ENCODE measurements at places on chromosomes 7 and 10.

DNA sequence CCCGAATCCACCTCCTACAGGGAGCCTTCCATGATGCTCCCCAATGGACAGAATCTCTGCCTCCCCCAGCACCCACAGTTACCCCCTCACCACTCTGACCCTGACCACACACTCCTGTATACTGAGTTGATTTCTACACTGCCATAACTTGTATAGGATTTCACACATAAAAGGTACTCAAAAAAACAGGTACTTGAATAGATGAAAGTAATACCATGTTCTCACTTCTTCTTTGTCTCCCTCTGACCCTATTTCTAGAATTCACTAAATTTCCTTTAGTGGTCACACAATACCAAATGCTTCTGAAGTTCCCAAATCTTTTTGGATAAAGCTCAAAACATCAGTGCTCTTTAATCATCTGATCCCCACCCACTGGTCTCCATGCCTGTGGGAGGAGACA is 45.4 kb downstream of the HSPA12A start:
- no peak for DNase-seq

DNA sequence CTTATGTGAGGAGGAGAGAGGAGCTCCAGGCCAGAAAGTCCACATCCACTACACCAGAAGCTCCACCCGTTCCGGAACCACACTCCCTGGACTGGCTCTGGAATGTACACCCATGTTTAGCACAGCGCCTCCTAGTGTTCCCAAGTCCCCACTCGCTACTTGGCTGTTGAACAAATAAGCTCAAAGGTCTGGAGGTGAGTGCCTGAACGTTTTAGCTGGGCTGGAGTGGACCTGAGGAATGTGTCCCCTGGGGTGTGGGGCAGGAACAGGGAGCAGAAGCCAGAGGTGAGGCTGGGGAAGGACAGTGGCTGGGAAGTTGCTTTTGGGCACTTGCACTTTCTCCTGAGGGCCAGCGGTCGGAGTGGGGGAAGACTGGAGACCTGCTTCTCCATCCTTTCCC is 164.1 kb upstream of the CDCA7L start:
- DNase-seq = no peak

- no peak for DNase-seq
Measured at GRCh38 chr7:84123965-84124547, 70.5 kb downstream of the SEMA3A start.

DNA sequence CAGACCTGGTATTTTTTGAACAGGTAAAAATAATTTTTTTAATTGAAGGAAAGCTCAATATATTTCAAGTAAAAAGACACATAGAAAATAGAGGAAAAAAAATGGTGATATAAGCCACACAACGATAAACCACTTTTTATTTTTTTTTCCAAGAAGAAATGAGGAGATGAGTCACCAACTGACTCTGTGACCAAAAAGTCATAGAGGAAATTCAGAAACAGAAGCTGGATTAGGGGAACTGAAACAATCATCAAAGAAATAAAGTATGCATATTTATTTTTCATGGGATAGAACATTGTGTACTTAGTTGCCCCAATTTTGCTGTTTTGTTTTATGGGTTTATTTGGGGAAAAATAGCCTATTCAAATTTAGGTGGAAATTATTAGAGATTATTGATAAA is 176.8 kb upstream of the AGR3 start:
- DNase-seq = no peak

- DNase-seq = no peak
Measured at GRCh38 chr10:28928484-28928883, 251.2 kb downstream of the BAMBI start.

- no peak for DNase-seq
Measured at GRCh38 chr7:100171840-100172239, 3.4 kb upstream of the GAL3ST4 start.

- peak; percentile 13 for DNase-seq
Measured at GRCh38 chr10:79608505-79609375, 2.0 kb upstream of the SFTPA1 start.

DNA sequence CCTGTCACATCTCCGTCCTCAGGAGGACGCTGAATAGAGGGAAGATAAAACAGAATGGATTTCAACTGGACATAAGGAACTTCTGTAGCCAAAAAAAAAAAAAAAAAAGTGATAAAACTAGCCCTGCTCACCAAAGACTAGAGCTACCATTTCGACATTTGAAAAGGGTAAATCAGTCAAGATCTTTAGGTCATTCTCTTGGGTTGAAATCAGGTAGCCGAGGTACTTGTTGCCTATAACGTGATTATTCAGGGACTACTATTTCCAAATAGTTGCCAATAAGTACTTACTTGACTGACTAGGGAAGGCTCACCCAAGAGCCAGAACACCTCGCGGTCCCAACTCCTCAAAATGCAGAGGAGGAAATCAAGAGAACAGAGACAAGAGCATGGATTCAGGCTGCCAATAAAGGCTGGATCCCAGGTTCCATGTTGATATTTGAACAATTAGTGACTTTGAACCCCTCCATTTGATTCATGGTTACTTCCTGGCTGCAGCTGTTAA is 2.0 kb downstream of the RHEB start:
- DNase-seq = no peak

DNA sequence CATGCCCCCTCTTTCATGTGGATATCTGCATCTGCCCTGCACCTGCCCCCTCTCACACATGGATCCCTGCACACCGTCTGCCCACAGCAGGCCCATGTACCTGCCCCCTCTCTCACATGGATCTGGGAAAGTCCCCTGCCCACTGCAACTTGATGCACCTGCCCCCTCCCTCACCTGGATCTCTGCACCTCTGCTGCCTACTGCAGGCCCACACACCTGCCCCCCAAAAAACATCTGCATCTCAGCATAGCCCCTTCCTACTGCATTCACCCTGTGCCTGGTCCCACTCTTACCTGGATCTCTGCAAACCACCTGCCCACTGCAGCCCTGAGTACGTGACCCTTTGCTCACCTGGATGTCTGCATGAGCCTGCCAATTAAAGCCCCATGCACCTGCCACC is 479.8 kb downstream of the PTPRN2 start:
- no peak for DNase-seq

- DNase-seq = no peak
Measured at GRCh38 chr10:103353281-103353680, 2.3 kb upstream of the PCGF6 start.

DNA sequence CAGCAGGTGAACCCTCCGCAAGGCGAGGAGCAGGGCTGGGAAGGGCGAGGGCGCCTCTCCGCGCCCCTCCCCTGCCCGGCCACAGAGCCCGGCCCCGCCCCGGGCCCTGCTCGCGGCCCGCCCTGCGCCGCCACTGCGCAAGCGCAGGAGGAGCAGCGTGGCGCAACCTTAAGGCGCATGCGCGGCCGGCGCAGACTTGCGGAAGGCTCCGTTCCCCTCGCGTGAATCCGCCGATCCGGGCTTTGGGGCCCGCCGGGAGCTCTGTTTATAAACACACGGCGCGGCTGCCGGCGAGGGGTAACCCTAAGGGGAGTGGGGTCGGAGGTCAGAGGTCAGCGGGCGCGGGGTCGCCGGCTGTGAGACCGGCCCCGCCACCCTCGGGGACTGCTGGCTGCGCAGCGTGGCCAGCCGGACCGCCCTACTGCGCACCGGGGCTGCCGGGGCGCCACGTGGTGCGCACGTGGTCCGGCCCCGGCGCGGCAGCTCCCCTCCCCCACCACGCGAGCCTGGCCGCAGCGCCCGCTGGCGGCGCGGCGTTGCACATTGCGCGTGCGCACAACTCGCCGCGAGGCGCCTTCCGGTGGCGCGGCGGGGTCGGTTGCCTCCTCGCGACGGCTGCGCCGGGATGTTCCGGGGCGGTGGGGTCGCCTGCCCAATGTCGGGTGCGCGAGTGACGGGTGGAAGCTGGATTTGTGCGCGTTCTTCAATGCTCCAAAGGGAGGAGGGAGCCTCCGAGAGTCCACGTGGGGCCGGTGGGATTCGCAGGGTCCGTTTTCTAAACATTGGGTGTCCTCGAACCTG is 40.2 kb upstream of the FOXK1 start:
- DNase-seq = peak; percentile 95

DNA sequence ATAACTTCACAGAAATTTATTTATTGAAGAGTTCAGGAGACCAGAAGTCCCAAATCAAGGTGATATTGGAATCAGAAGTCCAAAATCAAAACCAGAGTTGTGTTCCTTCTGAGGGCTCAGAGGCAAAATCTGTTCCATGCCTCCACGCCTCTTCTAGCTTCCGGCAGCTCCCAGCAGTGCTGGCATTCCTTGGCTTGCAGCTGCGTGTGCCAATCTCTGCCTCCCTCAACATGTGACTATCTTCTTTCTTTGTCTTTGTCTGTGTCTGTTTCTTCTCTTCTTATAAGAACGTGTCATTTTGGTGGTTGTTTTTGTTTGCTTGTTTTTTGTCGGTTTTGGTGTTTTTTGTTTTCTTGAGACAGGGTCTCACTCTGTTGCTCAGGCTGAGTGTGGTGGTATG is 116.1 kb downstream of the APBB1IP start:
- DNase-seq = no peak

GRCh38 chr10:12586741-12587140 is 237.4 kb downstream of the CAMK1D start:
- DNase-seq = no peak

DNA sequence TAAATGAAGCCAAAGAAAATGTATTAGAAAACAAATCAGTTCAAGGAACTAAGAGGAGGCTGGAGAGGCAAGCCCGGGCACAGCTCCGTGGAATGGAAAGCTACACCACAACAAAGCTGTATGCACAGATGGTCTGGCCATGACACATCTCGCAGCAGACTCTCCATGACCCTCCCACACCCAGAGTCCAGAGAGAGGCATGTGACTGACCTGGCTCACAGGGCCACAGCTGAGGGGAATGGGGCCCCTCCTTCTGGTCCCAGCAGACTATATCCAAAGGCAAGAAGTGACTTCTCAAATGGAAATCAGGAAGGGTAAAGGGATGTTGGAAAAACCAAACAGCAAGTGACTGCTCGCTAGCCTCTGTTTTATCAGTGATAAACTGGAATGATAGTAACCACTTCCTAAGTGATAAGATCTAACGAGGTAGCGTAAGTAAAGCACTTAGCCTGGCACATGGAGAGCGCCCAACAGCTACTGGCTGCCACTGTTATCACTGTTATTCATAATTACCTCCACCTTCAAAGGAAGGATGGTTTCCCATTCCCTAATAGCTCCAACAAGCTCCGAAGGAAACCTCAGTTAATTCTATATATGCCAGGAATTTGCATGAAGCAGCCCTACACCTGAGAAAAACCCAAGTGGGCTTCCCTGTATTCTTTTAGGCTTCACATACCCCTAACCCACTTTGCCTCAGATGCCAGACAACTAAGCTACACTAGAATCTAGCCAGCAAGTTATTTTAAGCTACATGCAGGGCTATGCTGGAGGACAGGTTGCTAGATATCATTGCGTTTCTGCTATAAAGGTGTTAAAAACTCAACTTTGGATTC is 8.4 kb downstream of the OSBPL3 start:
- no peak for DNase-seq

DNA sequence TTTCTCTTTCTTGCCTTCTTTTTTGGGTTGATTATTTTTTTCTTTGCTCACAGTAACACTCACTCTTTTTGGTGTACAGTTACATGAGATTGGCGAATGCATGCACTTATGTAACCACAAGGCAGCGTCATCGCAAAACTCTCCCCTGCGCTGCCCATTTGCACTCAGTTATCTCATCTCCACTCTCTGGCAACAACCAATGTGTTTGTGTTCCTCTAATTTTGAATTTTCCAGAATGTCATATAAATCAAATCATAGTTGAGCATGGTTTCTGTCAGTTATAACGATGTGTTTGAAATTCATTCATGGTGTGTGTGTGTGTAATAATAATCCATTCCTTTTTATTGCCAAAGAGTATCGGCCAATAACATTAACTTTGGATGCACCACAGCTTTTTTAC is 23.0 kb upstream of the IGFBP3 start:
- no peak for DNase-seq

GRCh38 chr7:155453296-155454182 is 4.4 kb upstream of the EN2 start:
- DNase-seq = no peak

GRCh38 chr7:47039904-47040303 is 542.0 kb downstream of the TNS3 start:
- no peak for DNase-seq

DNA sequence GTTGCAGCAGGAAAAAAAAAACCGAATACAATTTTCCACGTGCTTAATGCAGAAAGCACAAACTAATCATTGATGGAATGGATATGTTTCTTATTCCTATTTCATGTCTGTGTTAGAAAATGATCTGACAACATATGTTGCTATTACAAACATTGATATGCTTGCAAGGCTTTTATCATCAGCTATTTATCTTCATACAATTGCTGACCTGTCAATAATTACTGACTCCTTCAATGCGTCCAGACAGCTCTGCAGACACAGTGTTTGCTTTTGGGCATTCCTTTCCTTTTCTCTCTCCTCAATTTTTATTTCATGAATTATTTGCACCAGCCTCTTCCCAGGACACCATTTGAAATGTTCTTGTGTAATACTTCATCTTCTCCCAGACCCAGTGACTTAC is 246.2 kb downstream of the SEC23IP start:
- DNase-seq = no peak

DNA sequence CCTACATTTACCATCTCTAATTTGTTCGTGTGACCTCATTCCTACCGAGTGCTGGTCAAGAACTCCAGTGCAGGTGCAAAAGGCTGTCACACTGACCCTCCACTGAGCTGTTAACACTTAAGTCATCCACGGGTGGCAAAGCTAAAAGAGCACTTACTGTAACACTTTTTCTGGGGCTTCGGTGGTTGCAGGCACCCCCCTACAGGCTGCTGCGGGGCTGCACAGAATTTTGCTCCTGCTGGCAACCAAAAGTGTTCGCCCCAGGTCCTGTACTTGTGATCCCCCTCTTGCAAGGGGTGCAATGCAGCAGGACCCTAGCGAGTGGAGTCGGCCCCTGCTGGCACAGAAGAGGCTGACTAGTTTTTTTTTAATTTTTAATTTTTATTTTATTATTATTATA is 298.9 kb upstream of the CNTNAP2 start:
- DNase-seq = no peak

GRCh38 chr10:71581376-71581775 is 138.2 kb downstream of the C10orf105 start:
- no peak for DNase-seq
